Stimulated activated CD4-positive, alpha-beta T cell treated with anti-CD3 and anti-CD28 coated beads, Interleukin-12 subunit alpha, Interleukin-12 subunit beta, amount 100 ng/mL, for 24 hours (primary cell): ENCODE measurements at places on chromosomes 13 and 19.

GRCh38 chr13:42497798-42498197, 76.2 kb upstream of the TNFSF11 start:
- no peak for DNase-seq

GRCh38 chr19:23377276-23377675, 18.0 kb downstream of the ZNF91 start:
- DNase-seq = no peak

DNA sequence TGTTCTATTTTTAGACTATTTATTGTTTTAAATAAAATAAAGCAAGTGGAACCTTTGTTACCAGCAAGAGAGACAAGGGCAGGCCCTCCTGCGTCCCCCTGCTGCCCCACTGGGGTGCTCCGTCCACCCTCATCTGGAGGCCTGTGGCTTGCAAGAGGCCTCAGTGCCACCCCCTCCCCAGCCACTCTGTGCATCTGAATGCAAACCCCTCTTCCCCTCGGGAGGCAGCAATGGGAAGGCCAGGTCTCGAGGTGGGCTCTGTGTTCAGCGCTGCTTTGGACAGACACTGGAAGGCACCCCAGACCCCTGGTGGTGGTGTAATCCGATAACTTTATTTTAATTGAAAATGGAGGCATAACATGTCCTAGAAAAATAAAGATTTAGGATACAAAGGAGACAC, 4.6 kb downstream of the SIX5 start:
- DNase-seq = no peak

DNA sequence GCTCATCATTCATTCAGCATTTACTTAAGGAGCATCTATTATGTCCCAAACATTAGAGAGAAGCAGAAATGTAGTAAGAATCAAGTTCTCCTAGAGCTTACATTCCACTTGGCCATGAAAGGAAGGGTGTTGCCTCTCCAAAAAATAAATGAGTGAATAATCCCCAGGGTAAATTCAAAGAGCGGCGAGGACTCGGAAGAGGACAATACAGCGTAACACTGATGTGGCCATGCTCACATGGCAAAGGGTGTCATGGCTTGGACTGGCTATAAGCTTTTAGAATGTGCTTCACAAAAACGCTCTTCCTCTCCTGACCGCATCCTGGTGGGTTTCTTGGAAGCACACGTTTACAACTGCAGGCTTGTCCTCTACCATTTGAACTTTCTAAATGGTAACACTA, 290.2 kb downstream of the IRS2 start:
- DNase-seq = no peak

DNA sequence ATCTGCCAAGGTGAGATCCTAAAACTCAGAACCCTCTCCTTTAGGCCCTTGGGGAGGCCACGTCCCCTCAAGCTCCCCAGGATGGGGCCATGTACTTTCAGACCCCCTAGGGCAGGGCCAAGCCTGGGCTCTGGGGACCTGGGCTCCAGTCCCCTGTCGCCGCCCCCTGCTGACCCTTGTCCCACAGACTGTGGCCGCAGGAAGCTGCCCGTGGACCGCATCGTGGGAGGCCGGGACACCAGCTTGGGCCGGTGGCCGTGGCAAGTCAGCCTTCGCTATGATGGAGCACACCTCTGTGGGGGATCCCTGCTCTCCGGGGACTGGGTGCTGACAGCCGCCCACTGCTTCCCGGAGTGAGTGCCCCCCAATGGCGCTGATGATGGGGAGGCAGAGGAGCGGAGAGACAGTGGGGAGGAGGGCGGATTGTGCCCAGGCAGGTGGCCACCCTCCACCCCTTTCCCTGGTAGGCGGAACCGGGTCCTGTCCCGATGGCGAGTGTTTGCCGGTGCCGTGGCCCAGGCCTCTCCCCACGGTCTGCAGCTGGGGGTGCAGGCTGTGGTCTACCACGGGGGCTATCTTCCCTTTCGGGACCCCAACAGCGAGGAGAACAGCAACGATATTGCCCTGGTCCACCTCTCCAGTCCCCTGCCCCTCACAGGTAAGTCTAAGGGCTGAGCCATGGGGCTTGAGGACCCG, 18.8 kb downstream of the HPN start:
- DNase-seq = no peak

DNA sequence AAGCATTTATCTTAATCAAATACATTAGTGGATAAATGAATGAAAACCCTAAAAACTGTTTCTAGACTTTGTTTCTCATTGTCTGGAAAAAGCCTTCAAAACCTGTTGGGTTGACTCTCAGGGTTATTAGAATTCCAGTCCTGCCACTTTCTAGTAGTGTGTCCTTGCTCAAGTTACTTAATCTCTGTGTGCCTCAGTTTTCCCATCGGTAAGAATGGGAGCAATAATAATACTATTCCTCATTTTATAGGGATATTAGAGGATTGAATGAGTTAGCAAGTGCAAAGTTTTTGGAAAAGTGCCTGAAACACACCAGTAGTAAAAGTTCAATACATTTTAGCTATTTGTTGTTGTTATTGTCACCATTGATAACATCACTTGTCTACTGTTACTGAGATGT, 2.9 kb downstream of the URAD start:
- no peak for DNase-seq

DNA sequence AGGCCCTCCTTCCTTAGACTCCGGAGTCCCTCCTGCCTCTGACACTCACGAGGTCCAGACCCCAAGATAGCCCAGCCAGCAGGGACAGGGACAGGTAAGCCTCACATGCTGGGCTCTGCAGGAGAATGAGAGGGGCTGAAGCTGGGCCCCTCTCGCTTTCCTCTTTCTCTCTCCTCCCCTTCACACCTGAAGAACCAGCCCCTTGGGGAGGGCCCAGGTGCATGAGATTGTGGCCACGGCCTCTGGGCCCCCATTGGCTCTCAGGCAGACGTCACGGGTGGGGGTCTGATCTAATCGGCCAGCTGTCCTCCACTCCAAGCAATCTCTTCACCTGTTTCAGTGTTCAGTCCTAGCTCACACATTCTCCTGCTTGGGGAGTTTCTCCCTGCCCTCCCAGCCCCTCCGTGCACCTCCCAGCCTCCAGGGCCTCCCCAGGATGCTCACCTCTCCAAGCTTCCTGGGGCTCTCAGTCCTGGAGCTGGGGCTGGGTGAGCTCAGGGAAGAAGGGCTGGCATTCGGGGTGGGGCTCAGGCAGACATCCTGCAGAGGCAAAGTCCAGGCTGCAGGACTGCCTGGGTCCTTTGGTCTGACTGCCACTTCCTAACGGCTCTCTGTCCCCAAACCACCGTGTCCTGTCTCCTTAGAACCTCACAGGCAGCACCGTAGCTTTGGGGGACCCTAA, 2.8 kb downstream of the TMEM150B start:
- DNase-seq = no peak

- DNase-seq = no peak
These were observed 435.8 kb upstream of the KLF12 start for GRCh38 chr13:74570046-74570445.

- DNase-seq = no peak
These were observed 389.0 kb upstream of the SLITRK6 start for GRCh38 chr13:86188170-86188569.

DNA sequence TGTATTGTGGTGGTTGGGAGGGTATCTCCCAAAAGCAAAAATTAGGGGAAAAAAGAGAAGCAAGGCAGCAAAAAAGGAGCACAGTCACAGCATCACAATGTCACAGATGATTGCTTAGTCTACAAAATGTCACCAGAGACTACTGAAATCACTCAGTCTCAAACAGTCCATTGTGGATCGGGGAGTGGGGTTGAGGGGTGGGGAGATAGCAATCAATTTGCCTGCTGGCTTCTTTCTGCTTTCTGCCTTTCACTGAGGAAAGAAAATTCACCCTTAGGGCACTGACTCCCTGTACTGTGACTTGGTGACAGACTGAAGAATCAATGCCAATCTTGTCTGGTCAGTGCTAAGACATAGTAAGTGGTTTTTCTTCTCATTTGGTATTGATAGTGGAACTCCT, 2127.1 kb upstream of the PCDH20 start:
- no peak for DNase-seq

DNA sequence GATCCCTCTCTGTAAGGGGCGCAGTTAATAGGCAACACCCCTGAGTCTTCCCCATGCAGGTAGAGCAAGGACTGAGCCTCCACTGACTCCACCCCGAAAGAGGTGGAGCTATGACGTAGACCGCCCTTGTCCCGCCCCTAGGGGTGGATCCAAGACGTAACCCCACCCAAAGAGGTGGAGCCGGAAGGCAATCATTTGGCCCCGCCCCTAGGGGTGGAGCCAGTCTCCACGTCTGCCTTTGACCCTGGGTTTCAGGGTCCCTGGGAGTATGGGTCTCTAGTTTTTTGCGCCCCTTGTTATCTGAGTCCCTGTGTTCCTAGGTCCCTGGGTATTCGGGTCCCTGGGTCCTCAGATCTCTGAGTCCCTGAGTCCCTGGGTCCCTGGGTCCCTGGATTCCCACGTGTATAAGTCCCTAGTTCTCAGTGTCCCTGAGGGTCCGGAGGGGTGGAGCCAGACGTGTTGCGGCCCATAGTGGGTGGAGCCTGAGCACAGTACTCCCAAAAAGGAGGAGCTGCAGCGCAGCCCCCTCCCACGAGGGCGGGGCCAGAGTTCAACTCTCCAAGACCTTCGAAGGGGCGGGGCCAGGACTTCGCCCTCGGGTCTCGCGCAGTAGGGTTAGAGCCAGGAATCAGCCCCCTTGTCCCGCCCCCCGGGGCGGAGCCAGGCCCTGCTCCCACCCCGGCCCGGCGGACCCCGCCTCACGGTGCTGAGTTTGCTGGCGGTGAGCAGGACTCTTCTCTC, 5.3 kb downstream of the DENND1C start:
- DNase-seq = no peak

DNA sequence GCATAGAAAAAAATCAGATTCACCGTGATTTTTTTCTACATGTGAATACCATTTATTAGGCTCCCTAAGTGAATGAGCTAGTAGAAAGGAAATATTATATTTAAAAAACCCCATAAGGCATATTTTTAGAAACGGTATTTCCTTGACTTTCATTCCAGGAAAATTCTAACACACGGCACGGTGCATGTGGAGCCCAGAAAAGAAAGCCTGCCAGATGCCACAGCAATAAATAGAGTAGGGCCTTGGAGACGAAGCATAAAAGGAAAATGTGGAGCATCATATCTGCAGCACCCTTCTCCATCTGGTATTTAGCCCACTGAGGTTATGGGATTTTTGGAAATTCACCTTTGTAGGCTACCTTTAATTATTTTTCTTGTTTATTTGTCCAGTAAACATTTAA, 314.4 kb downstream of the ENOX1 start:
- DNase-seq = no peak

GRCh38 chr13:36362914-36363313, 16.7 kb upstream of the SPART start:
- DNase-seq = no peak

DNA sequence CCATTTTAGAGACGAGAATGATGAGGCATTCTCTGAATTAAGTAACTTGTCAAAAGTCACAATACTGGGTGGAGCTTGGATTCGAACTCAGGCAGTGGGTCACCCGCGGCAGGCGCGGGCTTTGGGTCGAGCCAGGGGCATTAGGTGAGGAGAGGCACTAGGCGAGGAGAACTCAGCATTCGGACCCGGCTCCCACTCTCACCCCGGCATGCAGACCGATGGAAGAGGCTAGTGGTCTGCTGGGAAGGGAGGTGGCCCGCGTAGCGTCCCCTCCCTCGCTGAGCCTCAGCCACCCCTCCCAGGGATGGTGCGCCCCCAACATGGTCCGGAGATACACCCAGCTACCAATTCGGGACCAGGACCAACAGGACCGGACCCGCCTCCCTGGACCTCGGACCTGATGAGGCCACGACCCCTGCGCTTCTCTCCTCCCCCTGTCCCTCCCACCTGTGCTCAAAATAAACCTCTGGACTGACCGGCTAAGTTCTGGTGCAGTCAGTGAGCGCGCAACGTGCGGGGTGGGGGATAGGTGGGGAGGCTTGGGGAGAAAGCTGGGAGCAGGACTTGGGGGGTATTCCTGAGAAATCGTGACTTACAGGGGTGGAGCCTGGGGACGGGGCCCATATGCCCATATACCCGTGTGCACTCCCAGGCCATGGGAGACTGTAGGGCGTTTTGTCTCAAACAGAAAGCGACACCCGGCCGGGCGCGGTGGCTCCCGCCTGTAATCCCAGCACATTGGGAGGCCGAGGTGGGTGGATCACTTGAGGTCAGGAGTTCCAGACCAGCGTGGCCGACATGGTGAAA, 1.3 kb upstream of the SNAPC2 start:
- no peak for DNase-seq

GRCh38 chr13:40876020-40876738, 86.8 kb downstream of the SLC25A15 start:
- DNase-seq = no peak

DNA sequence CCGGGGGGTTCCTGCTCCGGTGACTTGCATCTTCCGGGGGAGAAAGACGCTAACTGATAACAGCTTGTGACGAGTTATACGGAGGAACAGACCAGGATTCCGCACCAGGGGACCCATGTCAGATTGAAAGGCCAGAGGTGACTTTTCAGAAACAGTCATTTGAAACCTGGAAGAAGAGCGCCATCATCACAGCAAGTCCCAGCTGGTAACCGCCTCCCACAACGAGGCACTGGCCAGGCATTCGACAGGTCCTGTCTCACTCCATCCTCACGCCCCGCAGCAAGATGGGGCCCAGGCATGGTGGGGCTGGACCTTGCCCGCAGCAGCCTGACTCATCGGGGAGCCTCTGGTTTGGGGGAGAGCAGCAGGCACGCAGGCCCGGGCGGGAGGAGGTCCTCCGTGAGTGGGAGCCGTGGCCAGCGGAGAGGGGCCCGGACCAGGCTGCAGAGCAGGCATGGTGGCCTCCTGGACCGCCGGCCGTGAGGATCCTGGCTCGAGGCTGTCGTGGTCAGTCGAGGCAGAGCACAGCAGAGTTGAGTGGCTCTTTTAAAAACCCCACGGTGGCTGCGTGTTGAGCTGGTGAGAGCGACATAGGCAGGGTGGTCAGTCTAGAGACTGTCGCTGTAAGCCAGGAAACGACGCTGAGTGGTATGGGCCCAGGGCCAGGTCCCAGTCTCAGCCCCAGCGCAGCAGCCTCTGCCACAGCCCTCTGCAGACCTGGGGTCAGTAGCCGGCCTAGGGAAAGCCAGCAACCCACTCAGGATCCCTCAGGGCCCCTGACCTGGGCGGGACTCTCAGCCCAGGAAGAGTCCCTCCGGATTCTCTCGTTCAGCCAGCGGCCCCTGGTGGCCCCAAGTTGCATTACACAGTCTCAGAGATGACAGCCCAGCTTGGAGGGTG, 94.9 kb upstream of the MCF2L start:
- DNase-seq = peak; percentile 68
